ENCODE measurements at places on chromosomes 5 and 9. TPM values are rescaled to one million over a fixed set of nuclear protein-coding genes. Genes with fewer than 3 reads are reported as not detected.

The FABP6 gene
- total RNA-seq = 3.5 TPM

The EQTN gene
- not detected for total RNA-seq

The SPATA31A3 gene
- not detected for total RNA-seq

The ENTPD8 gene
- not detected for total RNA-seq

The PCDHB7 gene
- 0.87 TPM for total RNA-seq

The SH2D3C gene
- 21.3 TPM for total RNA-seq

The NUTM2F gene
- not detected for total RNA-seq

The SMIM23 gene
- total RNA-seq = not detected

The TSSK1B gene
- not detected for total RNA-seq

The HSDL2 gene
- 270 TPM for total RNA-seq

The IFNK gene
- total RNA-seq = not detected

The ZCCHC10 gene
- total RNA-seq = 18.4 TPM

The INSYN2B gene
- total RNA-seq = 0.87 TPM

The UBAP1 gene
- total RNA-seq = 48.9 TPM

The PPP1R26 gene
- 18.5 TPM for total RNA-seq

The NKD2 gene
- total RNA-seq = 4.4 TPM

The SLC12A7 gene
- total RNA-seq = 179 TPM

The PCDHA6 gene
- total RNA-seq = not detected

The EHMT1 gene
- 30.5 TPM for total RNA-seq

The FGD3 gene
- total RNA-seq = 3.0 TPM

The PPP3R2 gene
- not detected for total RNA-seq

The MSX2 gene
- total RNA-seq = 1.4 TPM

The ADAMTS16 gene
- total RNA-seq = not detected

The PRRT1B gene
- total RNA-seq = not detected

The MEIKIN gene
- not detected for total RNA-seq

The FRMPD1 gene
- 1.9 TPM for total RNA-seq

The SLC46A2 gene
- total RNA-seq = not detected

The TMOD1 gene
- 192 TPM for total RNA-seq

The NTNG2 gene
- total RNA-seq = 1.4 TPM

The KCNIP1 gene
- total RNA-seq = not detected

The PIP5K1B gene
- 60.6 TPM for total RNA-seq

The PCDHA1 gene
- not detected for total RNA-seq

The ORM2 gene
- total RNA-seq = not detected

The RASEF gene
- total RNA-seq = 0.03 TPM

The ADGRD2 gene
- total RNA-seq = not detected

The HAND1 gene
- 29.8 TPM for total RNA-seq

The LHX3 gene
- not detected for total RNA-seq

The GPR150 gene
- total RNA-seq = not detected

The FGF1 gene
- 57.0 TPM for total RNA-seq

The AQP7 gene
- total RNA-seq = 147 TPM

The POC5 gene
- total RNA-seq = 3.0 TPM

The MEGF10 gene
- 0.43 TPM for total RNA-seq

The CATSPER3 gene
- 1.1 TPM for total RNA-seq

The PCDHGC4 gene
- 2.4 TPM for total RNA-seq

The NEUROG1 gene
- total RNA-seq = not detected

The FBN2 gene
- 23.8 TPM for total RNA-seq

The EPB41L4B gene
- 8.1 TPM for total RNA-seq

The CFAP157 gene
- total RNA-seq = not detected

The DAB2IP gene
- 53.0 TPM for total RNA-seq

The ACSL6 gene
- 3.4 TPM for total RNA-seq

The LRRC19 gene
- not detected for total RNA-seq

Measured in Right ventricle myocardium inferior (tissue), 1 donor.